ENCODE measurements at places on chromosomes 13 and 19.

DNA sequence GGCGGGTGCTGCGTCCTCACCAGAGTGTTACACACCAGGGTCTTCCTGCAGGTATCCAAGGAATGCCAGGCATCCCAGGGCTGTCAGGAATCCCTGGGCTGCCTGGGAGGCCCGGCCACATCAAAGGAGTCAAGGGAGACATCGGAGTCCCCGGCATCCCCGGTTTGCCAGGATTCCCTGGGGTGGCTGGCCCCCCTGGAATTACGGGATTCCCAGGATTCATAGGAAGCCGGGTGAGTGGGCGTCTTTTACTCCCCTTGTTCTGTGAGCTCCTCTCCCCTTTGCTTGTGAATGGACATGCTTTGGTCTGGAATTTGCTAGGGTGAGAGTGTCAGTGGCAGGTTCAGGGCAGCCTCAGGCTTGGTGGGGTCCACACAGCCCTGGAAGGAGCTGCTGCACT, 75.9 kb downstream of the RAB20 start:
- DNase-seq = no peak

- DNase-seq = no peak
Measured at GRCh38 chr19:3501780-3502179, 1.3 kb upstream of the DOHH start.

DNA sequence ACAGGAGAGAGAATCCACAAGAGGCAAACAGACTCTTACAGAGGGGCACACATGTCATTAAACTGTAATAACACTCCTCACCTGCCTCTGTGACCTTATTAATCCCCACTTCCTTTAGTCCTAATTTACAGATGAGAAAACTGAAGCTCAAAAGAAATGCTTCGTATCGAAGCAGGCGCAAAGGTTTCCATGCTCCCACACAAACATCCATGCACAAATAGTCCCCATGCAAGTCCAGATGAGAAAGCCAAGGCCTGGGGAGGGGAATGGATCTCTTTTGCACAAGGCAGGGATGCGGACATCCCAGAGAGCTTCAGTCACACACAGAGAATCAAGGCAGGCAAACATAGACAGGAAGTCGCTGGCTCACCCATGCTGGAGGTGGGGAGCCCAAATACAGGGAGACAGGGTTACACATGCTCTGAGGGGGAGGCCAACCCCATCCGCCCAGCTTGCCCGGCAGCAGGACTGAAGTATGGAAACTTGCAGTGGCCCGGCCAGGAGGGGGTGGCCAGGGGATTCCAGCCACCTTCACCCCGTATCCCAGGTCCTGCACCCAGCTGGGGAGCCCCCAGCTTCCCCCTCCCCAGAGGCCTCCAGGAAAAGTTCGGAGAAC, 468 bp downstream of the S1PR5 start:
- DNase-seq = no peak

GRCh38 chr13:29266756-29267733, 328.4 kb downstream of the SLC7A1 start:
- DNase-seq = no peak

DNA sequence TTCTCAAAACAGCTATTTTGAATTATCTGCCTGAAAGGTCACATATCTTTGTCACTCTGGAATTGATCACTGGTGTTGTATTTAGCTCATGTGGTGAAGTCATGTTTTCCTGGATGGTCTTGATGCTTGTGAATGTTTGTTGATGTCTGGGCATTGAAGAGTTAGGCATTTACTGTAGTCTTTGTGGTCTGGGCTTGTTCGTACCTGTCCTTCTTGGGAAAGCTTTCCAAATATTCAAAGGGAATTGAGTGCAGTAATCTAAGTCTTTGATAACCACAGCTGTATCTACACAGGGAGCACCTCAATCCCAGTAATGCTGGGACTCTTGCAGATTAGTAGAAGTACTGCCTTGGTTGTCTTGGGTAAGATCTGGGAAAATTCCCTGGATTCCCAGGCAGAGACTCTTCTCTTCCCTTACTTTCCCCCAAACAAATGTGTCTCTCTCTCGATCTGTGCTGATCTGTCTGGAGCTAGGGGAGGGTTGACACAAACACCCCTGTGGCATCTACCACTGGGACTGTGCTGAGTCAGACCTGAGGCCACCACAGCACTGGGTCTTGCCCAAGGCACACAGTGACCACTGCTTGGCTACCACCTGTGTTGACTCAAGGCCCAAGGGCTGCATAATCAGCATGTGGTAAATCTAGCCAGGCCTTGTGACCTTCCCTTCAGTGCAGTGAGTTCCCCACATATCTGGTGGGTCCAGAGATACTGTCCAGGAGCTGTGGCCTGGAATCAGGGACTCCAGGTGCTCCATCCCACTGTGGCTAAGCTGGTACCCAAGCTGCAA, 5.5 kb upstream of the CYP4F3 start:
- DNase-seq = no peak

- DNase-seq = no peak
Measured at GRCh38 chr13:64871742-64872141, 2358.4 kb downstream of the PCDH9 start.

GRCh38 chr13:51681037-51681678, 96.9 kb downstream of the WDFY2 start:
- DNase-seq = no peak

- no peak for DNase-seq
Measured at GRCh38 chr19:3698386-3698950, 1.8 kb downstream of the PIP5K1C start.

DNA sequence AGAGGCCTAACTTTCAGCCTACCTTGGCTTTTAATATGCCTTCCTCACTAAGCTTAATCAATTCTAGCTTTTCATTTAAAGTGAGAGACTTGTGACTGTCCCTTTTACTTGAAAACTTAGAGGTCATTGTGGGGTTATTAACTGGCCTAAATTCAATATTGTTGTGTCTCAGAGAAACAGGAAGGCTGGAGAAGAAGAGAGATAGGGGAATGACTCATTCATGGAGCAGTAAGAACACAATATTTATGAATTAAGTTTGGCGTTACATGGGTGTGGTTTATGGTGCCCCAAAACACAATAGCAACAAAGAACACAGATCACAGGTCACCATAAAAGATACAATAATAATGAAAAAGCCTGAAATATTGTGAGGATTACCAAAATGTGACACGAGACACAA, 612.1 kb downstream of the TBC1D4 start:
- no peak for DNase-seq

- no peak for DNase-seq
Measured at GRCh38 chr13:32316028-32316339, 676 bp downstream of the BRCA2 start.

DNA sequence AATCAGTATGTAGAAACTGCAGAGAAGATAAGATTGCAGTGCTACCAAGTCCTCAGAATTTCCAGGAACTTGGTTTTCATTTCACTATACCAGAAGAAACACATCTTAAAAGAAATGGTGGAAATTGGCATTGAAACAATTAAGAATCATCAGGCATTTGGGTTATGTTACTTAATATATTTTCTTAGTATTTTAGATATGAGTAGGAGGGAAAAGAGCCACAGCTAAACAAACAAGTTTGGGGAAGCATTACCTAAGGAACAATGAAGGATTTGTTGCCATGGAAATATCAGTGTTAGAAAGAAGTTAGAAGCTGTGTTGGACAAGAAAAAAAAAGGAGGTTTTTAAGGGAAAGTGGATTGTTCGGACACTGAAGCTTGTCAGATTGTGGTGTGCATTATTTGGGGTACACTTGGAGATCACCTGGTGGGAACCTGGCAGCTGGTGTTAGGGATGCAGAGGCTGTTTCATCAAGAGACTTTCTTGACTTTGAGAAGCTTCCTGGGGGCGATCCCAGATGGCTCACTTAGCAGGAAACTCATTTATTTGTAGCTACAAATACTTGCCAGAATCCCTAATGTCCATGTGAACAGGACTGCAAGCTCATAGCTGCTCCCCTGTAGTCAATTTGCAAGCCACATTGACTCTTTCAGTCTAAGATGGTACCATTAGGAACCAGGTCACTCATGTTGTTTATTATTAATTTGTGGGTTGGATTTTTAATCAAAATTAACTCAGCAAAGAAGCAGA, 246.7 kb downstream of the RFC3 start:
- DNase-seq = no peak

- no peak for DNase-seq
Measured at GRCh38 chr13:47114030-47114429, 217.2 kb upstream of the HTR2A start.

DNA sequence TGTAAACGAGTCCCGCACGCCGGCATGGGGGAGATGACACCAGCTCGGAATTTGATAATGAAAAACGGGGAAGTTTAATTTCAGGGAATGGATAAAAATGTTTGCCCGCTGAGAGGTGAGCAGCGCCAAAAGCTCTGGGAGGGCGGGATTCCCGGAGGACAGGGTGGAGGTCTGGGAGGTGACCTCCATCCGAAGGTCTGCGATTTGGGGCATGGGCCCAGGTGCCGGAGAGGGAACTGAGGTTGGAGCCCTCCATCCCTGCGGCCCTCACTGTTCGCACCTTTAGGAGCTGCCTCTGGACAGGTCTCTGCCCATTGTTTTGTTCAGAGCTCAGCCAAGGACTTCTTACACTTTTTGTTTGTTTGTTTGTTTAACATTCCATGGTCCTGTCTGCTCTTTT, 129.8 kb downstream of the URI1 start:
- no peak for DNase-seq

Measured in muscle of arm (tissue), 14 donors.